ENCODE measurements at places on chromosomes 4 and X.

- no peak for DNase-seq
Measured at GRCh38 chr4:75484190-75484589, 30.0 kb downstream of the RCHY1 start.

GRCh38 chr4:26317766-26318165, 3.0 kb upstream of the RBPJ start:
- no peak for DNase-seq

GRCh38 chrX:6026980-6027379, 201.7 kb downstream of the NLGN4X start:
- no peak for DNase-seq

DNA sequence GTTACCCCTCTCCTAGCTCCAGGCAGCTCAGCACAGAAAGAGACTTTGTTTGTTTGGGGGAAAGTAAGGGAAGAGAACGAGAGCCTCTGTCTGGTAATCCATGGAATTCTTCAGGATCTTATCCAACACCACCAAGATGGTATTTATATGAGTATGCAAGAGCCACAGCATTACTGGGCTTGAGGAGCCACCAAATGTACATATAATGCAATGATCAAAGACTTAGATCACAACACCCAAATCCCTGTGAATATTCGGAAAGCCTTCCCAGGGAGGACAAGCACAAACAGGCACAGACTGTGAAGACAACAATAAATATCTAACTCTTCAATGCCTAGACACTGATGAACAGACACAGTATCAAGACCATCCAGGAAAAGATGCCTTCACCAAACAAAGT, 116.6 kb downstream of the UPRT start:
- DNase-seq: no peak

DNA sequence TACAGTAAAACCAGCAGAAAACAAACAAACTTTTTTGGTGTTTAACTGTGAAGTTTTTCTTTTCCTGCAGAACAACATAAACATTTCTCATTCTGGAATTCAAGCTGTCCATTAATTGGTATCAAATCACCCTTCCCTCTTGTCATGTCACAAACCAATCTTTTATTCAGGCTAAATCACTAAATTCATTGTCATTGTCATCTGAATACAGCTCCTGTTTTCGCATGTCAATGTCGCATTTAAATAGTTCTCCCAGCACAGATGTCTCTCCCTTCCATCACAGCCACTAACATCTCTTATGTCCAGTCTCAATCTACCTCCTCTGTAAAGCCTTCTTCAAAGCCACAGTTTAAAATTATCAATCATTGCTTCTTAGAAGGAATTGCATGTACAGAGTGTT, 192.1 kb upstream of the PCDH10 start:
- DNase-seq: no peak

DNA sequence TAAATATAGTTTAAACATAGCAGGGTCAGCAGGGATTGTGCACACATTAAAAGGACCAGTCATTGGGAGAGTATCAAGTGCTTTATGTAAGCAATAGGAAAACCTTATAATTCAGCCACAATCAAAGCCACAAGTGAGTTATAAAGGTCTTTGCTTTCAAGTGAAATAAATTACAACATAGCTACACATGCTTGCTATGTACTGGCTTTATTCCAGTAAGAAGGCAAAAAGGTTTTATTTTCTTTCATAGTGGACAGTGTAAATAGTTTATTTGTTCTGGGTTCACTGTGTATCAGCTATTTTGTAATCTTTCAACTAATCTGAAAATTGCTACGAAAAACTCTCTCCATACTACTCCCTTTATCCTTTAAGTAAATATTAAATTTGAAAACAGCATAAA, 691.4 kb downstream of the PCDH7 start:
- no peak for DNase-seq

- no peak for DNase-seq
Measured at GRCh38 chrX:13081395-13082205, 37.2 kb upstream of the FAM9C start.

GRCh38 chrX:130027569-130027968, 45.1 kb downstream of the BCORL1 start:
- DNase-seq: no peak

GRCh38 chr4:91426725-91427124, 877.0 kb upstream of the GRID2 start:
- DNase-seq: no peak

DNA sequence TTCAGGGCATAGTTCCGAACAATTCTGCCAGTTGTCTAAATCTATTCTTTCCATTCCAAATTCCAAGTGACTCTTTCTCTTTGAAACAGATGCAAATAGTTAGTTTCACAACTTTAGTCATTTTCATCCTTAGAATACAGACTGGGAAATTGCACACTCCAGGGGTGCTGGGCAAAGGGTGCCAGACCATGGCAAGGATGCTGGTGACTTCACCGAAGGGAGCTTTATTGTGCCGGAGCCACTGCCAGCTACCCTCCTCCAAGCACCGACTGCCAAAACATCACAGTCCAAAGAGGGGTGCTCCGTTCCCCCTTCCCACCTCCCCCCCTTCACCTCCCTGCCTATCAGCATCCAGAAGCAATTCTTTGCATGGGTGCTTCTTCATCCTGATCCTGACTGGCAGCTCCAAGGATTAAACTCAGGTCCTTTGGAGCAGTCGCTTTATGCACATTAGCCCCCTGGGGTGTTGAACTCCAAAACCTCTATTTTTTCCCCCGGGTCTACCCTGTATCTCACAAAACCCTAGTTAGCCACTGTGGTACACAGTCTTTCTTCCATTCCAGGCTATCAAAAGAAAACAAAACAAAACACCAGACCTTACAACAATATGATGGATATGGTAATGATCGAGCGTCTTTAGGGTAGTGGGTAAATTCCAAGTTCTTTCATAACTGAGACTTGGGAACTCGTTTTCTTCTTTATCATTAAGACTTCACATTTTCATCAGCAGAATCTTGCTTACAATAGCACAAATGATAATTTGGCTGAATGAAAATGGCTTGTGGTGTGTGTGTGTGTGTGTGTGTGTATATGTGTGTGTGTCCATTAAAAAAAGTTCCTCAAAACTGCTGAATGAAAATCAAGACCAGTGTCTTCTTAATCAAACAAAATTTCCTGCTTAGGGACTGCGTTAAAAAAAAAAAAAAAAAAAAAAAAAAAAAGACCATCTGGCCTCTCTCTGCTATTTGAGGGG, 28.7 kb downstream of the MID1 start:
- no peak for DNase-seq

DNA sequence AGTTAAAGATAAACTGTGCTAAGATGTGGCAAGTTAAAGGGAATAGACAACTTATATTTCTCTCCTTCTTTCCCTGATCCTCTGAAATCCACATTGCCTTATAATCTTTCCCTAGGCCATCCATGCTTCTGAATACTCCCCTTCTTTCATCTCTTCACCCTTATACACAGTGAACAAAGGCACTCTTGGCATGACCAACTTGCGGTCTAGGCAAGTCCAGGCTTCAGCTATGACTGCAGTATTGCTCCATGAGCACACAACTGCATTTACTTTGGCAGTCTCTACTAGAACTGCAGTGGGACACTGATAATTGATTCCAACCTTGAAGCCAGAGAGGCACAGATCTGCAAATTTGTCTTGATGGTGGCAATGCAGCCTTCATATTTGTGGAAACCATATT, 24.2 kb upstream of the UBA6 start:
- DNase-seq: no peak

DNA sequence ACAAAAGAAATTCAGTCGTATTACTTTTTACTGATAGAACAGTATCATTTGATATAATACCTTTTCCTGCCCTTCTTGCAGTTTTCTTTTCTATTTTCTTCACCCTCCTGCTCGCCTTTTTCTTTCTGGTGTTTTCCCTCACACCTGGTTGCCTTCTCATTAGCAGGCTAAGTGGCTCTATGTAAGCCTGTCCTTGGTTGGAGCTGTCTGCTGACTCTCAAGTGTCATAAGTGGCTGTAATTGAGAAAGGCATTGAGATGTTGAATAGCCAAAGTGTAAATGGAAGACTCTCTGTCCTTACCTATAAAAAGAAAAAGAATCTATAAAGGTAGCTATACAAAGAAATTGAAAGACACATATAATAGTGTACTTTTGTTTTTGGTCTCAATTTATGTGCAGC, 180.7 kb downstream of the ADGRL3 start:
- no peak for DNase-seq

GRCh38 chr4:13523591-13524503, 20.5 kb downstream of the NKX3-2 start:
- DNase-seq: no peak

DNA sequence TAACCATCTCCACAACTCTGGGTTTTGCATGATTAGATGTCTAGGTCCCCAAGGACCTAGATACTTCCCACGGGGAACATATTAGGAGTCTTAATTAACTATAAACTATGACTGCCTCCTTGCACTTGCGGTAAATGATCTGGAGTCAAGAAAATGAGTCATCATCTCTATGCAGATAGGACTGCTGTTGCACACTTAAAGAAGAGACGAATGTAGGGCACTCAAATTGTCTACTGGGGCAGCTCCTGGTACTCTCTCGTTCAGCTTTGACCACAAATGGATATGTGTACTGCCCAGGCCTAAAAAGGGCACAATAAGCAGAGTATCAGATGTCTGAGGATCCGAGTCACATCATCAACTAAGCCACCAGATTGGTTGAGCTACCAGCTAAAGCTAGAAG, 1783.4 kb upstream of the AGA start:
- DNase-seq: peak; percentile 13

- DNase-seq: no peak
Measured at GRCh38 chrX:15785176-15785750, 5.0 kb upstream of the ZRSR2 start.

DNA sequence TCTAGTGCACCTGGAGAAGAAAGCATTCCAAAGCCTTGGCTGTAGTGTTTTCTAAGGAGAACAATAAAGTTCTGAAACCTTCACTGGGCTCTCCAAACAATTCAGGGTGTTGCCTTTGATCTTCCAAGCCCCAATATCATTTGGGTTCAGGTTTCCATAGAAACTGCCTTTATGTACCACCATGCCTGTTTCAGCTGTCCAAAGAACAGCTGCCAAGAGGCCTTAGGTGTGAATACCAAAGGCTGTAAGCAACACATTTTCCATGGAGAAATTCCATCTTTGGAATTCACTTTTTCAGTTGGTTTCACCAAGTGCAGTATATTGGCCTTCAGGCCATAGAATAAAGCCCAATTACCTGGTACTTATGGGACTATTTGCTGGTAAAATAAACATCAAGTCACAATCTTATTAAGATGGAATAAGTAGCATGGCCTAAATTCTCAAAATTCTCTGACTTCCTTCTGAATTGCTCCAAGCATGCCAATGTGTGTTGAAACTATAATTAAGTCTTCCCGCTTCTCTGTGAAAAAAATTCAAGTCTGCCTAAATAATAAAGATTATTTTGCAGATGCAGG, 61.9 kb downstream of the COX18 start:
- no peak for DNase-seq

DNA sequence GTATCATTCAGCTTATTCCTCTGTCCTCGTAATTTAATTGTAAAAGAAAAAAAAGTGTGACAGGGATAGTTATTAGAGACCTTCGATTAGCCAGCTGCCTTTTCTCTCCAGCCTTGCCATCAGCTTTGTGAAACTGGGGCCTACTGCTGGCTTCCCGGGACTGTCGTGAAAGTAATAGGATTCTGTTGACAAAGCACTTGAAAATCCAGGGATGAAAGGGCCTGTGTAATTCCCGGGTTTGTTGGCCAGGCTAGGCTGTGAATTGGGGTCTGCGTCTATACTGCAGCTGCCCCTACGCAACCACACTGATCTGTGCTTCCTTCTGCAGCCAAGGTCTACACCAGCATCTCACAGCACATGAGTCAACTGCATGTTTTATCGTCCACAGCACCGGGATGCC, 120.4 kb upstream of the SCML1 start:
- no peak for DNase-seq

DNA sequence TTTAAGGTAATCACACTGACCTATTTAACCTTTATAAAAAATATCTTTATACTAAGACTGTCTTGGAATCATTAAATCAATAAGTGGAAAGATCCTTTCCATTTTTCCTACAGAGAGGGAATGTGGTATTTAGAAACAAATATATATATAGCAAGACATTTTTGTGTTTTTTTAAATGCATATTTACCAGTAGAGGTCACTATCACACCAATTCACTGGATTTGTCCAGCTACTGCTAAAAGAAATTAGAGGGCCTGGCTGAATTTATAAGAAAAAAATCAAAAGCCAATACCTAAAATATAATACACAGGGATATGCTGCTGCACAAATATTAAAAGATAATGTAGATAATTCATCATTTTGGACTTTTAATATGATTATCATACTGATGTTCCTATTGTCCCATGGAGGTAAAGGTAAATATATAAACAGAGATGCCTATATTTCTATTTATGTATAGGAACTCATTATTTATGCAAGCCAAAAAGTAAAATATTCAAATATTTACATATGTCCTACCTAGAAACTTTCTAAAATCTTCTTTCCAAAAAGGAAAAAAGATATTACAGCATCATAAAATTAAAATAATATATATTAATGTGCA, 69.5 kb downstream of the PDE5A start:
- peak; percentile 21 for DNase-seq

- DNase-seq: no peak
Measured at GRCh38 chrX:139201924-139202323, 328.6 kb upstream of the F9 start.

DNA sequence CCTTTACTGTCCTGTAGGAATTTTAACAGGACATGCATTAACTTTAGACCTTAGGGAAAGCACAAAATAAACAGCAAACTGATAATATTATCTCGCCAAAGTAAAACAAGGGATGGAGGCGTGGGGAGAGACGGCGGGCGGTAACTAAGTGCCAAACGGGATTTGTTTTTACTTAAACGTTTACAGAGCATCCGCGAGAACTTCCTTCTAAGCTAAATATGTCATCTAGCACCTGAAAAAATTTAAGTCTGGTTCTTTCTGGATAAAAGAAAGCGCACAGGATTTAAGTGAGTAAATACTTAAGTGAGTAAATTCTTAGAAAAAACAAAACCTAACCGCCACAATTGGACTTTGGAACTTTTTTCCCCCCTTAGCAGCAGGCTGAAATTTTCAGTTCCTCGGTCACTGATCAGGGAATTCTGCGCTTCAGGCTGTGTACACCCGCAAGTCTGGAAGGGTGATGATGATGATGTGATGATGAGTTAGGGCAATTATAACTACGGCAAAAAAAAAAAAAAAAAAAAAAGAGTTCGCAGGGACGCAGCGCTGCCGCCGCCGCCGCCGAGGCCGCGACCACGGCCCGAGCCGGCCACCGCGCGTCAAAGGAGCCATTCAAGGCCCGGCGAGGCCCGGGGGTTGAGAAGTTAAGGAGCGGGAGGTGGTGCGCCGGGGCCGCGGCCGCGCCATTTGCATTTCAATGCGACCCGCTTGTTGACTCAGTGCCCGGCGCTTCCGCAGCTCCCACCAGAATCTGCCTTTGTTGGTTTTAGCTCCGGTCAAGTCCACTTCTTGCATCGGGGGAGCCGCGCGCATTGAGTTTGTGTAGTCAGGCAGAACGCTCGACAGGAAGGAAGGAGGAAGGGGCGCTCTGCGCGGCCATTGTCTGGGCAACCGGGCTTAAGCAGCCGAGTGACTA, 108.8 kb downstream of the SPRY1 start:
- peak; percentile 7 for DNase-seq

DNA sequence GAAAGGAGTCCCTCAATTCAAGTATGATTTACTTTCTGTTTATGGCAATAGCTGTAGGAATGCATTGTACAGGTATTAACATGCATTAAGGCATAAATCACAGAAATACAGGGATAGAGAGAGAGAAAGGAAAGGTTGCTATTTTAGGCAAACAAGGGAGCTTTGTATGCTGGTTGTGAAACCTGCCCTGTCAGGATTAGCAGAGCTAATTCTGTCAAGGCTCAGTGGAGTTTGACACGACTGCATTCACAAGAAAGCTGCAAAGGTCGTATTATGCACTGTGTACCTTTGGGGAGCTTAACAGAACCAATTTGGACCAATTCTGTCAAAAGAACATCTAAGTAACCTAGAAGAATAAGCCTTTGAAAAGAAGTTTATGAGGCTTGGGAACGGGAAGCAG, 239.3 kb downstream of the GRIA2 start:
- no peak for DNase-seq

All from urothelium cell line (cell line).